ENCODE measurements at places on chromosomes 7 and 10. TPM values are rescaled to one million over a fixed set of nuclear protein-coding genes. Genes with fewer than 3 reads are reported as not detected.

The MYH16 gene
- 0.10 TPM for total RNA-seq

The GSAP gene
- 2.1 TPM for total RNA-seq

The C10orf95 gene
- total RNA-seq: 1.4 TPM

The SLC26A5 gene
- not detected for total RNA-seq

The ELMO1 gene
- 24.5 TPM for total RNA-seq

The GTPBP4 gene
- 40.4 TPM for total RNA-seq

The ZNF487 gene
- 2.5 TPM for total RNA-seq

The DUS4L gene
- total RNA-seq: 7.7 TPM

The ADRA2A gene
- 2.8 TPM for total RNA-seq

The MACC1 gene
- 1.1 TPM for total RNA-seq

The STK32C gene
- 24.8 TPM for total RNA-seq

The EDRF1 gene
- 51.2 TPM for total RNA-seq

The CLCN1 gene
- total RNA-seq: 0.28 TPM

The TRPV5 gene
- 0.13 TPM for total RNA-seq

The SORCS1 gene
- 17.0 TPM for total RNA-seq

The CFAP43 gene
- 1.8 TPM for total RNA-seq

The PKD2L1 gene
- not detected for total RNA-seq

The SPDYE2B gene
- not detected for total RNA-seq

The BUD23 gene
- total RNA-seq: 36.7 TPM

The ATG9B gene
- 7.4 TPM for total RNA-seq

The PNLIPRP2 gene
- total RNA-seq: not detected

The MNX1 gene
- total RNA-seq: 5.8 TPM

The ACBD7 gene
- total RNA-seq: 18.2 TPM

The ANKRD22 gene
- total RNA-seq: not detected

The JCAD gene
- 0.38 TPM for total RNA-seq

The PDE6C gene
- total RNA-seq: 0.41 TPM

The VENTX gene
- total RNA-seq: 0.16 TPM

The HTR5A gene
- 0.39 TPM for total RNA-seq

The TMEM209 gene
- total RNA-seq: 24.8 TPM

The WNT8B gene
- total RNA-seq: 0.62 TPM

The PTN gene
- 27.7 TPM for total RNA-seq

The GDF10 gene
- total RNA-seq: 0.13 TPM

The VPS37D gene
- total RNA-seq: 13.2 TPM

The BHLHA15 gene
- 1.3 TPM for total RNA-seq

The LRWD1 gene
- 8.7 TPM for total RNA-seq

The SKIDA1 gene
- 14.2 TPM for total RNA-seq

The CDHR3 gene
- total RNA-seq: 7.5 TPM

The TMEM213 gene
- not detected for total RNA-seq

The PTPRN2 gene
- 13.5 TPM for total RNA-seq

The SFRP4 gene
- not detected for total RNA-seq

Data from motor neuron (in vitro differentiated cells).